ENCODE measurements at places on chromosomes 16 and 17. TPM values are rescaled to one million over a fixed set of nuclear protein-coding genes. Genes with fewer than 3 reads are reported as not detected.
A peak's percentile ranks its signal among the peaks of the same experiment; 100 is the strongest.

DNA sequence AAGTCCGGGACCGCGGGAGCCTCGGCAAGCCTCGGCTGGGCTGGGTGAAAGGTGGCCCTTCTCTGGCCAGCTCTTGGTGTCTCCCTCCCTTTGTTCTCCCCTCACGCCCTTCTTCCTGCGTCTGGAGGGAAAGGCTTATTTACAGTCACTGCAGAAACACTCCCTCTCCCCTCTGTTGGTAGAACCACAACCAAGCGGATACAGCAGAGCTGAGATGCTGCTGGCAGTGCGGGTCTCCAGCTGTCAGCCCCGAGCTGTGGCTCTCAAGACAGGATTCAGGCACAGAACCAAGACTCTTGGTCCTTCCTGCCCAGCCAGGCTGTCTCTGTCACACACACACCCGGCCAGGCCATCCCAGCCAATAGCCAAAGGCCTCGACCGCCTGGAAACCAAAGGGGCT is 133.3 kb downstream of the ENGASE start:
- H3K27me3 ChIP-seq: peaks cover 68% of the 10 kb centered on the region
- DNase-seq: no peak
- H3K4me1 ChIP-seq: no peaks in the 10 kb centered on the region
- no peak overlapping the region for H3K27ac ChIP-seq

- no peak overlapping the region for H3K4me3 ChIP-seq
- H3K27me3 ChIP-seq: no peaks in the 10 kb centered on the region
- no peak for DNase-seq
These were observed 48.8 kb downstream of the PIPOX start for GRCh38 chr17:29091606-29092289.

GRCh38 chr17:45783593-45784292 is 377 bp upstream of the CRHR1 start:
- DNase-seq: no peak
- H3K27ac ChIP-seq: no peak overlapping the region
- H3K4me3 ChIP-seq: peak overlapping the region; percentile 37
- peaks cover 16% of the 10 kb centered on the region for H3K4me1 ChIP-seq
- H3K36me3 ChIP-seq: no peaks in the 10 kb centered on the region

GRCh38 chr16:67128417-67128816 is 18.7 kb downstream of the PHAF1 start:
- no peak overlapping the region for H3K4me3 ChIP-seq
- H3K27me3 ChIP-seq: no peaks in the 10 kb centered on the region
- peaks cover 58% of the 10 kb centered on the region for H3K36me3 ChIP-seq
- H3K27ac ChIP-seq: no peak overlapping the region

DNA sequence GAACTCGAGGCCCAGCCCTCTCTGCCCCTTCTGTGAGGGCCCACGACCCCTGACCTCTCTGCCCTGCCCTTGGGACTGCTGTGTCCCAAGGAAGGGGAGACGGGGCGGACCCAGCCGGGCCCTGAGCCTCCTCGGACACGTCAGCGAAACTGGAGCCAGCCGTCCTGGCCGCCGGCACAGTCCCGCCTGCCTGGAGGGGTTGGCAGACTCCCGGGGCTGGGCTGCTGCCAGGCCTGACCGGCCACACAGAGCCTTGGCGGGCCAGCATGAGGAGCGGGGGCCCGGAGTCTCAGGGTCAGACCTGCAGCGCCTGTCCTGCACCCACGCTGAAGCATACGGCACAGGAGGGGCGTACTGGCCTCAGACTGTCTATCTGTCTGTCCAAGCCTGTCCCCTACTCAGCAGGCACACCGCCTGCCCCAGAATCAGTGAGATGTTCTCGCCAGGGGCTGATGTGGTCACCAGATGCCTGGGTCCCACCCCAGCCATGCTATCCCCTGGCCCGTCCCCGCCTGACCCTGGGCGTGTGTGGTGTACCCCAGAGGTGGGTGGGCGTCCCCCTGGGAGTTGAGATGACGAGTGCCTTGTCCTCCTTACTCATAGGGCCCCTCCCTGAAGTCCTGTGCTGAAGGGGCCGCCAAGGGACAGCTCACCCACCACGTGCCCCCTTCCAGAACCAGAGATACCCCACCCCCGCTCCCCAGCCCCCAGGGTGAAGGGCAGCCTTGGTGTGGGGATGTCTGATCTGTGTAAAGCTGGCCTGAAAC is 4.7 kb downstream of the VASN start:
- peaks cover 69% of the 10 kb centered on the region for H3K4me1 ChIP-seq
- H3K27ac ChIP-seq: peak overlapping the region; percentile 87
- H3K4me3 ChIP-seq: peak overlapping the region; percentile 3
- H3K27me3 ChIP-seq: no peaks in the 10 kb centered on the region
- H3K36me3 ChIP-seq: peaks cover 11% of the 10 kb centered on the region
- DNase-seq: peak; percentile 86

TMEM114 gene
- total RNA-seq: not detected

ZNF263 gene
- total RNA-seq: 9.2 TPM
